ENCODE measurements at places on chromosomes 3 and 15.

DNA sequence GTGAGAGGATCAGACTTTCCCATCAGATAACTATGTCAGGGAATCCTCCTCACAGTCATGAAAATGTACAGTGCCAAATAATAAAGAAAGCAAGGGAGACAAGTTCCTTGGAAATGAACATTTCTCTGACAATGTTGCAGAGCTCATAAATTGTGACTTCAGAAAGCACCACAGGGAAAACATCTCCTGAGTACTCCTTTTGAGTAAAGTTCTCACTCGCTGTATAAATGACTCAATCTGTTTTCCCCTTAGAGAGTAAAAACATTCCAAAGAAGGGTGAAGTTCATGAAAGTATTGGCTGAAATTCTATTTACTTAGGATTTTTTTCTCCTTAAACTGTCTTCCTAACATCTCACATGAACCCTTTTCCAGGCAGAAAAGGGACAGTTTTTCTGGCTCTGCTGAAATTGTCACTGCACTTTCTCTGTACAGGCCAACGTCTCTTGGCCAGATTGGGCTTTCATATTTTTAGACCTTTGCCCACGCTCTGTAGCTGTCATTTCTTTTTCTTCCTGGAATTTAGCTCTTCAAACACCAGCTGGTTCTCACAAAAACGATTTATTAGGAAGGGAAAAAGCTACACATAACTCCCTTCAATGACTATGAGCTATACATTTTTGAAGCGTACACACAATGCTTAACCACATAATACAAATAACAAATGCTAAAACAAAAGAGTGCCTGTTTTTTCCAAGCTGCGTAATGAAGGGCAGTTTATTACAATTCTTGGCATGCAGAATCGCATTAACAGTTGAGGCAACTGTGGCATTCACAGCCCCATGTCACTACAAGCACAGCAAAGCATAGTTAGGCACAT is 216.1 kb downstream of the ATP8B4 start:
- DNase-seq = no peak

DNA sequence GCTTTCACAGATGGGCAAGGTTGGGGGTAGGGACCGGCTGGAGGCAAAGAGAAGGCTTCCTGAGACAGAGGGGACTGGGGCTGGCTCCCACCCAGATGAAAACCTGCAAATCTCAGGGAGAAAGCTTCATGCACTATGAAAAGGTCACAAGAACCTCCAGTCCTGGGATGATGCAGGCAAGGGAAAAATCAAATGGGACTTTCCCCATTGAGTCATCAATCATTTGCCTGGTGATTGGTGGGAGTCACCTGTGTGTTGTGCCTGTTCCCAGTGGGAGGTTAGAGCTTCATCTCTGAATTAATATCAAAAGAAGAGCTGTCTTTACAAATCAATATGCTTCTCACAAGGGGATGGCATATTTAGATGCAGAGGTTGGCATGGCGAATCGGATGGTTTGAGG is 49.9 kb downstream of the CACNA1D start:
- no peak for DNase-seq

DNA sequence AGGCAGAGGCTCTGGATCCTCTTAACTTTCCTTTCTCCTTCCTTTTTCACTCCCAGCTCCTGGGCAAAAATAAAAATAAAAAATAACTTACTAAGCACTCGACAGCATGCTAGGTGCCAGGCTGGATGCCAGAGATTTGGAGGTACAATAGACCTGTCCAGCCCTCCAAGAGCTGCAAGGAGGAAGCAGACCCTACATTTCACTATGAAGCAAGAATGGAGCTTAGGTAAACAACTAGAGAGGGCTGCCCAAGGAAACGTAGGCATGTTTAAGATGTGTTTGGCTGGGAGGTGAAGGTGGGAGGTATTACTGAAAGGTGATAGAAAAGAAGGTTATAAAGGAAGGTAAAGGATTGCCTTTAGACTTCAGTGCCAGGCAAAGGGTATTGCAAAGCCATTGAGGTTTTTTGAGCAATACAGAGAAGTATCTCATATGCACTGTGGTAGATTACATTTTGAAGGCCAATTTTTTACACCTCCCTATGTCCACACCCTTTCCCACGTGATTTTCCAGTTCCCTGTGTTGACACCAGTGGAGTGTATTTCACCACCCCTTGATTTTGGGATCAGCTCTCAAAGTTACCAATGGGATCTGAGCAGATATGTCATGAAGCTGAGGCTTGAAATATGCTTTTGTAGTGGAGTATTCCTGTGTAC is 69.1 kb downstream of the DCLK3 start:
- no peak for DNase-seq

DNA sequence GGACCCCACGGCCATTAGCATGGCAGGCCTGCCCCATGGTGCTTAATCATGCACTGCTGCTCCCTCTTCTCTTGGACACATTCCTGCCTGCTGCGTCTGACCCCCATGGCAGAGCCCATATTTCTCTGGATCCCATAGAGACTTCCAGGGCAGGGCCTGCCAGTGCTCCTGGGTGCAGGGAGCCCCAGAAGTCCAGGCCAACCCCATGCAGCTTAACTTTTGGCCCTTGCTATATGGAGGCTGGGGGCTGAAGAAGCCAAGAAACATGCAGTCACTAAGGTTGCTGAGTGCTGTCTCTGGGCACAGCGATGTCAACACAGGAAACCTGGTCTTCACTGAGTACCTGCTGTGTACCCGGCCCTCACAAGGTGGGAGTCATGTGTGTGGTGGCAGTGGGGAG is 11.3 kb upstream of the PRKCD start:
- no peak for DNase-seq

DNA sequence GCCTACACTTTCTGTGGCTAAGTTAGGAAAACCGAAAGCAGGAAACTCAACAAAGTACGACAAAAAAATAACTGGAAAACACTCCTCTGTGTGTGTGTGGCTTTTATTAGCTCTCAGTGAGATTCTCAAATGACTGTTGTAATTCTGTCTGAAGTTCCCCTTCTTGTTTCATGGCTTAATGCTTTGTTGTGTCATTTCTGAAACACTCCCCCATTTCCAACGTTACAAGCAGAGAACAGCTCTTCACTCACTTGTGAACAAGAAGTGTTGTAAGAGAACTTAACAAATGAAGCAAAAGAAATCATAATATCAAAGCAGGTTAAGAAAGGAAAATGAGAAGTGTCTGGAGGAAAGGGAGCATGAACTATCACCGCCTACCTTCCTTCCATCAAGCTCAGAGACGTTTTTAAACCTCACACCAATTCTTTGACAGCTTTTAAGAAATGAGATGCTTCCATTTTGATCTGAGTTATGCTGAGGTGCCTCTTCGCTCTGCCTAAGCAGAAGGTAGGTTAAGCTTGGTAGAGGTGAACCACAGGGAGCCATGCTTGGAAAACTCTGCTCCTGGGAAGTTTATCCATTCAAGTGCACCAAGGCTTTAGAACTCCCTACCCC is 12.4 kb upstream of the SEC62 start:
- DNase-seq = no peak
